ENCODE measurements at places on chromosomes 2 and 18.

GRCh38 chr2:196294516-196294909 is 123.1 kb upstream of the STK17B start:
- DNase-seq: peak; percentile 41

- DNase-seq: no peak
Observed at GRCh38 chr2:239758279-239758877, 266.8 kb downstream of the NDUFA10 start.

GRCh38 chr2:20525041-20526035 is 78.5 kb downstream of the RHOB start:
- DNase-seq: peak; percentile 69

DNA sequence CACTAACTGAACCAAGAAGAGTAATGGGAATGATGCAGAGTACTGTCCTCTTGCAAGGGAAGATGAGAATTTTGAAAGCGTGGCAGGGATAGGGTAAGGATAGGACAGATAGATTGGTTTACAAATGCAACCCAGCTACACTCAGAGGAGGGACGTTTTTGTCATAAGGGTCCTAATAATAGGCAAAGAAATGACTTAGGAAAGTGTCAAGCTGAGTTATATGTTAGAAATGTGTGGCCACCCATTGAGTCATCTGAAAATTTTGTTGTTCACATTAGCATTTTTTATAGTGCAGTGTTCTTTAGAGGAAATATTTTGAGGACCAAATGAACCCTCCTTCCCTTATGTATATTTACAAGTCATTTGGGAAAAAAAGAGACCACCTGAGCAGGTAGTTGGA is 137.5 kb downstream of the PHLPP1 start:
- peak; percentile 21 for DNase-seq

DNA sequence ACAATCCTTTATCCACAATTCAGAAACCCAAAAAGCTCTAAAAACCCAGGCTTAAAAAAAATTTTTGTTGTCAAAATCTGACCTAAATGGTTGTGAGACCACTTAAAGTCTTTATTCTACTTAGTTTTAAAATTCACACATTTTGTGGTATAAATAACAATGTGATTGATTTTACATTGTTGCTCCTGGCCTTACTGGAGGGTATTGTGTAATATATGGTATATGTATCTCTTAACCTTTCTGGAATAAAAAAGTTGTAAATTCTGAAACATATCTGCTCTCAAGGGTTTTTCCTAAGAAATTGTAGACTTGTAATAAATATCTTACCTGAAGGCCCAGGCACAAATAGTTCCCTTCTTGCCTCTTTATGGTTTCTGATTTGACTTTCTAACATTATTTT is 73.3 kb upstream of the PNPT1 start:
- no peak for DNase-seq

GRCh38 chr2:235486729-235487128 is 7.1 kb upstream of the AGAP1 start:
- DNase-seq: no peak

DNA sequence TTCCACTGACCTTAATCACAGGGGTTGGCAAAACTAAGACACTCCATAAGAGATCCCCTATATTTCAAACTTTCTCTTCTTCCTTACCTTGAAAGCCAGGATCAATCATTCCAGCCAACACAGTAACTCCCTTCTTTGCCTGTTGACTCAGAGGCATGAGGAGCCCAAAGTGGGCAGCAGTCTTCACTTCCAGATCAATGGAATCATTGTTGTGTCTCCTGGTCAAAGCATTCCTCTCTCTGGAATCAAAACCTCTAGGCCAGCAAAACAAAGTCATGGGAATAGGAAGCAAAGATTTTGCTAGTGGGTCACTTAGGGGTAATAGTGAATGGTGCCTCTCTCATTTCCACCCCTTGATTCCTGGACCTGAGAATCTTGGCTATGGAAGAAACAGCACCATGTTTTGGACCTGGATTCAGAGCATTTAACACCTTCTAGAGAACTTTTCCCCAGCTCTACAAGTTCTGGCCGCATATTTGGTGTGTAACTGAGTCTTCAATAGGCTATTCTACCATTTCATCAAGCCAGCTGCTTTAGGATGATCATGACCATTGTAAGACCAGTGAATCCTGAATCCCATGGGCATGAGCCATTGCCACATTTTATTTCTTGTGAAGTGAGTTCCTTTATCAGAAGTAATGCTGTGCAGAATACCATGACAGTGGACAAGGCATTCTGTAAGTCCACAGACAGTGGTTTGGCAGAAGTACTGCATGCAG is 65.7 kb upstream of the SERPINE2 start:
- DNase-seq: no peak

DNA sequence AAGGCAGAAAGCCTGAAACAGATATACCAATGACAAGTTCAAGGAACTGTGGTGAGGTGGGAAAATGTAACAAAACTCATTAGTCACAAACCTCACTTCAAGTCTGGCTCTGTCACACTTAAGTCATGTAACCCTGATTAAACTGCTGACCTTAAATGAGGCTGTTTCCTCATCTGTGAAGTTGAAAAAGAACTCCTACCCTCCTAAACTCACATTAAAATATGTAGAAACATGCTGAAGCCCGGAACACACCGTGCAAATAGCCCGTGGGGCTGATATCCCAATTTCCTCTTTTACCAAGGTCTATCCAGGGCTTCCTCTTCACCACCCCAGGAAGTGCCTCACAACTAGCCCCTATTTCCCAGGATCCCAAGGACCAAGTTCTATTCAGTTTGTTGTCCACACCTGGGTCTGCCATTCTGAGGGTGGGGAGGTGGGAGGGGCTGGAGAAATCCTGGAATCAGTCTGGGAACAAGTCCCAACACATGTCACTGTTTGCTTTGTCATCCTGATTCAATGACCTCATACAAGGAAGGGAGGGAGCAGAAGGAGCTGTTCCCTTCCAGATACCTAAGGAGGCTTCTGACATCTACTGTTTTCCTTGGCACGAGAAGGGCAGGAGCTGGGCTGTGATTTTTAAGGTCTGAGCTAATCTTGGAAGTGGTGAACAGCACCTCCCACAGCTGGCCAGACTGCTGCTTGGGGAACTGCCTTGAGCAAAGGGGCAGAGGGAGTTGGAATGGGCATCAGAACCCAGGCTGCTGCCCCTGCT is 42.3 kb downstream of the SLC4A1AP start:
- peak; percentile 100 for DNase-seq

DNA sequence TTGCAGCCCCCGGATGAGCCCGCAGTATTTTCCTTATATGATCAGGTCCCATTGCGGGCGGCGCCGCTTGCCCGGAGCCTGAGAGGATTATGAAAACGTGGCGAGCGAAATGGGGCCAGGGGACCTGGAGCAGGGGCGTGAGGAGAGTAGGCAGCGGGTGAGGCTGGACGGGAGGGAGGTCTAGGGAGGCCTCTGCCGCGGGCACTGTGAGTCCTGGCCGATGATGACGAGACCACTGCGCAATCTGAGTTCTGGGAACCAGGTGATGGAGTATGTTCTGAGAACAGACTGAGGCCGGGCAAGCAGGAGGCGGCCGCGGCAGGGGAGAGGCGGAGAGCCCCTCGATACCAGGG is 790 bp upstream of the ACAA2 start:
- DNase-seq: peak; percentile 77

- DNase-seq: no peak
Observed at GRCh38 chr2:204272089-204272488, 273.2 kb upstream of the PARD3B start.

DNA sequence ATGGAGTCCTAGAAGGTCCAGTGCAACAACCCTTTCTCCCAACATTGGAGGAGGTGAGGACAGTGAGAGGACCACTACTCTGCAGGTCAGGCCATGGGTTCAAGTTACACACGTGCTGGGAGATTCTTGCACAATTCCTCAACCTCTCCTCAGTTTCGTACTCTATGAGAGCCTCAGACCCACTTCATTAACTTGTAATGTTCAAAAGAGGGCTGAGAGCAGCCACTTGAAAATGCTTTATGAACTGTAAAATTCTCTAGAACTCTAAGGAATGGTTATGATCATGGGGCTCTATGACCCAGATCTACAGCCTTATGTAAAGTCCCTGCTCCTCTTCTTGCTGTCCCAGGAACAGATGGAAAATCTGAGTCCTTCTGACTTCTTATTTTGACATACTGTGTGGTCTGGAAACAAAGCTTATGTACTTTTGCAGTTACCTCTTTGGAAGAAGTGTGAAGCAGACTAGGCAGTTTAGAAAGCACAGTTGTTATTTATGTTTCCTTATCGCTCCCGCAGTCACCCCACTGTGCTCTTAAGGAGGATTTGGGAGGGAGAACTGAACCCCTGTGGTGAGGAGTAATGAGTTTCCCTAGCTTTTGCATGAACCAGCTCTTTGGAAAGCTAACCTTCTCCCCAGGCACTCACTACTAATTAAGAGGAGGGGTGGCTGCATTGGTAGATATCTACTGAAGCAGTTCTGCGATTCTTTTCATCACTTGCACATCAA is 296.6 kb downstream of the LRRTM1 start:
- no peak for DNase-seq

DNA sequence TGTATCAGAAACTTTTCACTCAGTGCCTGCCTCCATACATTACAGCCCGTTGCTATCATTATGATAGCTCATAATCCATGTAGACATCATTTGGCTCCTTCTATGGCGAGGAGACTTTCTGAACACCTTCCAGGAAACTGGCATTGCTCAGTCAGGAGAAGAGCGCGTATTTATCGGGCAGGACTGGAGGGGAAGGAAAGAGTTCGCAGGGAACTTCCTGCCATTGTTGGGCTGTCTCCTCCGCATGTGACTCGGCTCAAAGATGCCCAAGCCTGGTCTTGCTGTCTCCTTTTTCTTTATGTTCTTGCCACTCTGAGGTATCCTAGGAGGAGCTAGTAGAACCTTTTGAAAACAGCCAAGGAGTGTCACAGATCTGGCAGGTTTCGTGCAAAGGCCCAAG is 156.8 kb downstream of the CTIF start:
- DNase-seq: no peak

DNA sequence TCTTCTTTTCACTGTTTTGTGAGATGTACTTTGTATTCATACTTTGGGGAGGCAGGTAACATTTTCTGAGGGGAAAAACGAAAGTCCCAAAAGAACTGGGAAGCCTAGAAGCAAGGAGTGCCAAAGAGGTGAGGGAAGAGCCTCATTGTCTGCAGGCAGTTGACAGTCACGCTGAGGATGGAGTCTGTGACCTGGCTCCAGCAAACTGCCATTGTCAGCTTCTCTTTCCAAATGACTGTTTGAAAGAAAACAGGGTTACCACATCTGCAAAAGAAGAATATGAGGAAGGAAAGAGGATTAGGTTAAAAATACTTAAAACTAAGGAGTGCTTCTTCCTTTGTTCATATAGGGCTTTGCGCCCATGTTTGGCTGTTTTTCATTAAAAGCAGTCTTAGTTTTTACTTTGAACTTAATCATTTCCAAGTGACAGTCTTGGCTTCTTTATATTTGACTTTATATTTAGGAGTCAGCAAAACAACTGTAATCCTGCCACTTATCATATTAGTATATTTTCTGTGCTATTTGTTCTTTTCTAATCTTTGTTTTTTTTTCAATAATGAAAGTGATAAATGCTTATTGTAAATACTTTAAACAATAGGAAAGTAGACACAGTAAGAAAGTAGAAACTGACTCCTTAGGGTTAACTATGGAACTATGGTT is 35.0 kb downstream of the CERS6 start:
- no peak for DNase-seq

GRCh38 chr2:133344849-133345248 is 223.4 kb downstream of the NCKAP5 start:
- no peak for DNase-seq

- no peak for DNase-seq
Observed at GRCh38 chr2:130776550-130776949, 21.2 kb downstream of the AMER3 start.

DNA sequence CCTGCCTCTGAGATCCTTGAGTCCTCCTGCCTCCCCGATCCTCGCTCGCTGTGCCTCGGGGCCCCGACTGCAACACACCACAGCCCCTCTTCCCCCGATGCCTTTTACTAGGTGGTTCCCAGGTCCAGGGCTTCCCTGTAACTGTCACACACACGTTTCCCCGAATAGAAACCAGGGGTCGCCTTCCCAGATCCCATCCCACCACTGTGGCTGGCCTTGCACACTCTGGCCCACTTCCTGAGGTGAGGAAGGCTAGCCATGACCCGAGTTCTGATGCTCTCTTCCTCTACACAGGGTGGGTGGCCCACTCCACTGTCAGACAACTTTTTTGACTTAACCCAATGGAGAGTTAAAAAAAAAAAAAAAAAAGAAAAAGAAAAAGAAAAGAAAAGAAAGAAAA is 139.6 kb upstream of the ASB18 start:
- no peak for DNase-seq

- no peak for DNase-seq
Observed at GRCh38 chr2:164055623-164056022, 319.8 kb upstream of the FIGN start.

GRCh38 chr18:53560546-53560945 is 663.9 kb downstream of the MBD2 start:
- DNase-seq: no peak

DNA sequence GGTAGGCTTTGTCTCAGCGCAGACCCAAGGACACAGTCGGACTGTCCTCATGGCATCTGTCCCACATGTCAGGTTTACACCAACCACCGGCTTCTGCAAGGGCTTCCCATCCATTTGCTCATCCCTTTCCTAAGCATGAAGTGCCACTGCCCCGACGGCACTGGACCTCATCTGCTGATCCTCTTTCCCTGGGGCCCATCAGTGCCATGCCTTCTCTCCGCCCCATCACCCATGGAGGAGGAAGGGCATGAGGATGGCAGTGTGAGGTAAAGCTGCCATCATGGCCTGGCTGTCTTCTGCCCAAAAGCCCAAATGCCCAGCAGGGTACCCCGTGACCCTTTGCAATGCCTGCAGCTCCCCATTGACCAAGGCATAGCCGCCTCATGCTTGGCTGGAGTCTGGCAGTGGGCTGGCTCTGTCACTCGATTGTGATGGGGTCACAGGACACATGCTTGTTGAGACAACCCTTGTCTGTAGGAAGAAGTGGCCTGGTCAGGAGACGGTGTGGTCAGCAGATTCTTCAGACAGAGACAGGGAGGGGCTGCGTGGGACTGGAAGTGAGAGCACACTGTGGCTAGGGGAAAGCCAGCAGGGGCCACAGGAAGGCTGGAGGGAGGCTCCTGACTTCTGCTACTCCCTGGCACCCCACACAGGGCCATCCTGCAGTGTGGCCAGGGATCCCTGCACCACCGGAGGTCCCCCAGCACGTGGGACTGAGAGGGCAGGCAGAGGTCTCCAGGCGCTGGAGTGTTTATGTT is 493.7 kb upstream of the HS6ST1 start:
- no peak for DNase-seq

- DNase-seq: peak; percentile 14
Observed at GRCh38 chr2:230925443-230925878, 419 bp upstream of the GPR55 start.

DNA sequence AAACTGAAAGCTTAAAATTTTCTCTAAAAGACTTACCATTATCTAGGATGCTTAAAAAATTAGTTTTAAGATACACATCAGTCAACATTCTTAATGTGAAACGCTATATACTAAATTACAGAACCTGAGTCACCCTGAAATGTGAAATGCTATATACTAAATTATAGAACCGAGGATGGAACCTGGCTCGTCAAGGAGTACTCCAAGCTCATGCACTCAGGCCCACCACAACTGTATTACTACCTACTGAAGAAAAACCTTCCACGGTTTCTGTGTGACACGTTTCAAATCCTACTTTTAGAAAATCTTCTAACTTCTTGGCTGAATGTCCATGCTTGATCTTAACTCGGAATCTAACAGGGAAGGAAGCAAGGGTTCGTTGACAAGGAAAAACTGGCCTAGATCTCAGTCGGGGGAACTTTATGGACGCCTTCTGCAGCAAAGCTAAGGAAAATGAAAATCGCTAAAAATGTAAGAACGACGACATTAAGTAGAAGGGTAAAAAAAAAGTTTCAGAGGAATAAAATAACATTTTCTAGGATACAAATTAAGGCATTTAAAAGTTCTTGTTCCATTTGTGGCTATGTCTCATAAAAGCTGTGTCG is 1.4 kb downstream of the PRKD3 start:
- DNase-seq: no peak
